Smooth muscle cell of the brain vasculature (primary cell): ENCODE measurements at places on chromosomes 5 and 9.

DNA sequence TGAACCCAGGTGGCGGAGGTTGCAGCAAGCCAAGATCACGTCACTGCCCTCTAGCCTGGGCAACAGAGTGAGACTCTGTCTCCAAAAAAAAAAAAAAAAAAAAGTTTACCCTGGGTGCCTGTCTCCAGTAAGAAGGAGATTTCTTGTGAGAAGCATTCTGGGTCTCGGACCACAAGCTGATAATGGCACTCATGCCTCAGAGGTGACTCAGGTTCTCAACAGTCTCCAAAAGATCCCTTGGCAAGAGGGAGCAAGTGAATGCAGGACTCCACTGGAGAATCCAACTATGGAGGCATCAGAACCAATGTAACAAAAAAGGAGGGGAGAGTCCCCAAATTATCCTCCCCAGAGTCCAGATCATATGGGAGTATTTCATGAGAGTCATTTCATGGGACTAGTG lies 106.0 kb upstream of the LRRTM2 start:
- DNase-seq = no peak

GRCh38 chr9:124281931-124282371 lies 24.2 kb downstream of the NEK6 start:
- no peak for DNase-seq

DNA sequence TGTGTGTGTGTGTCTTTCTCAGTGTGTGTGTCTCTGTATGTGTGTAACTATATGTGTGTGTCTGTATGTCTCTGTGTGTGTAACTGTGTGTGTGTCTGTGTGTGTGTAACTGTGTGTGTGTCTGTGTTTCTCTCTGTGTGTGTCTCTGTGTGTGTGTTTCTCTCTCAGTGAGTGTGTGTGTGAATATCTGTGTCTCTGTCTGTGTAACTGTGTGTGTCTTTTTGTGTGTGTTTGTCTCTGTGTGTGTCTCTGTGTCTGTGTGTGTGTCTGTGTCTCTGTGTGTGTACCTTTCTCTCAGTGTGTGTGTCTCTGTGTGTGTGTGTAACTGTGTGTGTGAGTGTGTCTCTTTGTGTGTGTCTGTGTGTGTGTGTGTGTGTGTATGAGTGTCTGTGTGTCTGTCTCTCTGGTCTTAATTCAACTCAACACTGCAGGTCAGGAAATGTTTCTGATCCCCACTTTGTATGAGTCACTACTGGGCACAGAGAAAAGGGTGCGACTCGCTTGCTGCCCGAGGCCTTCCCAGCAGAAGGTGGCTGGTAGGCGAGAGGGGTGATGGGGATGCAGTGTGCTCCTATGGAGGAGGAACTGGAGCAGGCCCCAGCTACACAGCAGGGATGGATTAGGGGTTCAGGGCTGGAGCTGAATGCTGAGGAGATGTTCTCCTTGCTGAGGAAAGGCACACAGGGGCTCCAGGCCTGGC lies 52.1 kb downstream of the NSG2 start:
- no peak for DNase-seq

DNA sequence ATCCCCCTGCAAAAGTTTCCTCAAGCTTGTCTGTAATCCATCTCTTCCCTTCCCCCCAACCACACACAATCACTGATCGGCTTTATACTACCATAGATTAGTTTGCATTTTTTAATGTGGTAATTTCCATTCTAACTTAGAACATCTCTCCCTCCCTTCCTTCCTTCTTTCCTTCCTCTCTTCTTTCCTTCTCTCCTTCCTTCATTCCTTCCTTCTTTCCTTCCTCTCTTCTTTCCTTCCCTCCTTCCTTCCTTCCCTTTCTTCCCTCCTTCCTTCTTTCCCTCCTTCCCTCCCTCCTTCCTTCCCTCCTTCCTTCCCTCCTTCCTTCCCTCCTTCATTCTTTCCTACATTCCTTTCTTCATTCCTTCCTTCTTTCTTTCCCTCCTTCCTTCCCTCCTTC lies 166.2 kb upstream of the MSX2 start:
- no peak for DNase-seq

GRCh38 chr5:59597690-59598546 lies 295.6 kb downstream of the PDE4D start:
- no peak for DNase-seq

DNA sequence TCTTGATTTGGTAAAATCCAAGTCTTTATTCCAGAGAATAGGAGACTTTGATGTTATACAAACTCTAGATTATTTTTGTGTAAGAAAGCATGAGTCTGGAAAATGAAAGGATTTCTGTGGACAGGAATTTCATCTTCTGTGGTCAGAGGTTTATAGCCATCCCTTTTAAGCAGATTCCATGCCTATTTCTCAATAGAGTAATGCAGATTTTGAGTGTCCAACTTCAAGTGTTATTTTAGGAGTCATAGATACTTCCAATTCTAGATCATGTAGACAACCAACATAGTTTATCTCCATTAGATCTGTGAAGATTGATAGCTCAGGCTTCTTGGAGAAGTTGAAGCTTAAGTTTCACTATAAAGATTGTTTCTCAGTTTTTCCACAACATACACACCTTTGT lies 379.7 kb downstream of the PSAT1 start:
- DNase-seq = no peak

GRCh38 chr9:36398745-36399144 lies 1.3 kb downstream of the RNF38 start:
- no peak for DNase-seq

DNA sequence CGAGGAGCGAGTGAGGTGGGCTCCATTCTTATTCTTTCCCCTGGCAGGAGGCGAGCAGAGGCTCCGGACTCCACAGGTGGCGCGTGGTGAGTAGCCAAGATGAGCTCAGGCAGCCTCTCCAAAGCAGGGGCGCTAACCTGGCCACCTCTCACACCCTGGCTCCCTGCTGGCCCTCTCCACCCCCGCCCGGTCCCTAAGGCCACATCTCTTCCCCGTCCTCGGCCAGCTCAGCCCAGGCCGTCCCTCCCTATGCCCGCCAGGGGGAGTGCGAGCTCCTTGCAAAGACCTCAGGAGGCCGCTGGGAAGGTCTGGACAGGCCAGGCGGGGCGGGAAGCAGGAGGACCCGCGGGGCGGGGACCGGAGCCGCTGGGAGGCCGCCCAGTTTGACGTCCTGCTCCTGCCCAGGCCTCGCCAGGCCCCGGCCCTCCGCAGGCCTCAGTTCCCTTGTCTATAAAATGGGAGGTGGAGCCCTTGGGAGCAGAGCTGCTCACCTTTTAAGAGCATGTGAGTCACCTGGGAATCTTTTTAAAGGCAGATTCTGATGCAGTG lies 46.3 kb upstream of the GGTA1 start:
- DNase-seq = peak; percentile 89

DNA sequence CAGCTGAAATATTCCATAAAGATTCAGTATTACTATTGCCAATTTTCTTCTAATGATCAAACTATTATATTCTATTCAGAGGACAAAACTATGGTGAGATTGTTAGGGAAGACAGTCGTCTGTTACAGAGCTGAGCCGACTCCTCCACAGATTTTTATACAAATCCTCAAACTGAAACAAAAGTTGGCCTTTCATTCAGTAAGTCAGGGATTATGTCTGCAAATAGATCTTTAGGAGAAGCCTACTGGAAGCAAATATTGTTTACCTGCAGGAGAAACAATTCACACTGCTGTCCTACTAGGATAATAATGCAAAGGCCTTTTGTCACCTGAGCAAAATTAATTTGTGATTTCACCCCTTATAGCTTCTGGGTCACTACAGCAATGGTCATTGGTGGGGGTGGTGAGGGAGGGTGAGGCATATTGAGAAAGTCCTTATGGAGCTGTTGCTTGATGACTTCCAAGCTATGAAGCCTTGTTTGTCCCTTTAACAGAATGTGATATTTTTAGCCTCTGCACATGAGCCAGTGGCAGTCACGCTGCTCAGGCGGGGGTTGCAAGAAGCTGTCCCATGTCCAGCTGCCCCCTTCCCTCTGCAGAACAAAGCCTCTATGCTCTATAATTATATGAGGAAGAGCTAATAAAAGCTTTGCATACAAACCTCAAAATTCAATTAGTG lies 200.5 kb upstream of the KLF9 start:
- DNase-seq = no peak

DNA sequence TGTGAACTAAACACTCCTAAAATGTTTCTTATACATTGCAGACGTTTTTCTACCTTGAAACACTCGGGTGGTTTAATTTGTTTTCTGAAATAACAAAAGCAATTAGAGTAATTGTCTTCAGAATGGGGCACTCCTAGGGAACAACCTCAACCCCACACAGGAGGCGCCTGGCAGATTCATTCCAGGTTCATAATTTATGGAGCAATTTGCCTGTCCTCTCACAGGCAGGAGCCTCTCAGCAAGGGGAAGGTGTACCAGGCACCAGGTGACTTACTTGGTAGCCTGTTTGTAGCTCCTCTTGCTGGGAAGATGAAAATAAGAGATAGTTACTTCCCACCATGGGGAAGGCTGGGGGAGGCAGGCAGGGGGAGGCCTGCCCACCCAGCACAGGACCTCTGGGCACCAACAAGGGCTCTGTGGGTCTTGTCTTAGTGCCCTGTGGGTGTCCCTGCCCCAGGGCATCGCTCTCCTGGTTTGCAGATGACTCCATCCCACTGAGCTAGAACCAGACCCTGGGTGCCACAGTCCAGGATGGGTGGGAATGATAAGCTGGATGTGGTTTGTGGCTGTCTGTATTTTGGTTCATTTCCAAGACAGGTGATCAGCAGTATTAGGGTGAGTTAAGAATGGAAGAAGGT lies 144.4 kb downstream of the FSTL4 start:
- no peak for DNase-seq

- no peak for DNase-seq
Measured at GRCh38 chr9:81070689-81071088, 618.7 kb downstream of the TLE1 start.

DNA sequence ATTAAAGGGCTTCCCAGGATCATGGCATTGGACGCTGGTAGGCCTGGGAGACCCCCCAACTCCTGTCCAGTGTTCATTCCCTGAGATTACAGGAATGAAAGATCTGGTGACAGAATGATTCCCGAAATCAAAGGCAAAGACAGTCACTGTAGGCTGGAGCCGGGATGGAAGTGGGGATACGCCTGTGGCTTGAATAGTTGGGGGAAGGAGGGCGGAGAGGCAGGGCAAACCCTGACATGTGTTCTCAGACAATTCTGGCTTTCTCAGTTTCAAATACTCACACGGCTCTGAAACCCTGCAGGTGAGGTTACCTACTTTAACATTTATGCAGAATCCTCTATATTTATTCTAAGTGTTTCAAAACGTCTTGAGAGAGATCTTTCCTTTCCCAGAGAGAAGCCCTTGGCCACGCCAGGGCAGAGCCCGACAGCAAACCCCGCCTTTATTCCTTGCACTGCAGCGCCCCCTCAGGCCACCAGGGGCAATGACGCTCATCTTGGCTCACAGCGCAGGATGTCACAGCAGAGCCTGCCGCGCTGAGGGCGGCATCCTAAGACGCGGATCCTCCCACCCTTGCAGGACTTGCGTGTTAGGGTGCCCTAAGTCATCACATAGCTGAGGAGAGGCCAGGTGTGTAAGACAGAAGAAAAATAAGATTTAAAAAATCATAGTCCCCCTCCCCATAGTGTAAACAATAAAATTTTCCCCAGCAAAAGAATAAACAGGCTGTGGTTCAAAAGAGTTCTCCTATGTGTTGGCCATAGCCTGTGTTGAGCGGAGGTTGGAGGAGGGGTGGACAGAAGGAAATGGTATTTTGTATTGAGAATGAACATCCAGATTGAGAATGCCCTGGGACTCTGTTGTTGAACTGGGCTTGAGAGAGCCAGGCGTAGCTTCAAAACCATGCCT lies 284.5 kb downstream of the NTRK2 start:
- DNase-seq = peak; percentile 9

DNA sequence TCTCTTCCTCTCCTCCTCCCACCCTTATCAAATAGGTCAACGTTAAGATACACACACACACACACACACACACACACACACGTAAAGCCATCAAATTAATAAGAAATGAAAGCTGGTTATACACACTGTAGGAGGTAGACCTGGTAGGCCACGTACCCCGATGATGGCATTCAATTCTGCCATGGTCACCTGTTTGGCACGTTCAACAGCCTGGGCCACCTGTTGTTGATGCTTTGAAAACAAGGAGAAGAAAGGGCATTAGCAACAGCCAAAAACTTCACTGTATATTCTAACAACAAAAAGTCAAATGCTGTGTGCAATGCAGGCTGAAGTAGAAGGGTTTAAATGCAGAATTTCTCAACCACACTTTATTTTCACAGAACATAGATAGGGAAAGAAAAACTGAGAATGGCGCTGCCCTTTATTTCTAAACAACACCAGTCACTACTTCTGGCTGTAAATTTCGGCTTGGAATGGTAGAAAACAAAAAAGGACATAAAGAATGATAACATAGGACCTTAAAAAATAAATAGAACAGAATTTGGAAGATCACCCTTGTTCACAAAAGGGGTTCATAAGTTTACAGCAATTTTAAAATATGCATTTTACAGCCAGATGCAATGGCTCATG lies 37.2 kb downstream of the TLE1 start:
- no peak for DNase-seq

GRCh38 chr5:116766470-116766947 lies 191.9 kb upstream of the SEMA6A start:
- peak; percentile 77 for DNase-seq
